Right hindlimb (tissue), 1 donor: ENCODE measurements at places on chromosomes 5 and 9.

GRCh38 chr5:98993512-98993911 is 64.7 kb upstream of the CHD1 start:
- no peak for DNase-seq

- no peak for DNase-seq
Measured at GRCh38 chr9:95515272-95516113, 1.3 kb downstream of the PTCH1 start.

- DNase-seq, result no peak
Measured at GRCh38 chr9:35322075-35322885, 160.5 kb downstream of the UNC13B start.

DNA sequence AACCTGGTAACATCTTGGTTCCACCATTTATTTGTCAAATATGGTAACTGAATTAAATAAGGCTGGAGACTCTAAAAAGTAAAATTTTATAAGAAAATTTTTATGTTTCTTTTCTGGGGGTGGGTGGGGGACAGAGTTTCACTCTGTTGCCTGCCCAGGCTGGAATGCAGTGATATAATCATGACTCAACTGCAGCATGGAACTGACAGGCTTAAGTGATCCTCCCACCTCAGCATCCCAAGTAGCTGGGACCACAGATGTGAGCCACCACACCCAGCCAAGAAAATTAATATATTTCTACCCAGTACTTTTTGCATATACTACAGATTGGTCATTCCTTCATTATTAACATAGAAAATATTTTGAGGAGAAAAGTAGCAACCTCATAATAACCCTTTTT is 216.9 kb downstream of the DEPDC1B start:
- DNase-seq, result no peak

GRCh38 chr9:135711391-135711790 is 9.4 kb downstream of the KCNT1 start:
- peak; percentile 65 for DNase-seq

DNA sequence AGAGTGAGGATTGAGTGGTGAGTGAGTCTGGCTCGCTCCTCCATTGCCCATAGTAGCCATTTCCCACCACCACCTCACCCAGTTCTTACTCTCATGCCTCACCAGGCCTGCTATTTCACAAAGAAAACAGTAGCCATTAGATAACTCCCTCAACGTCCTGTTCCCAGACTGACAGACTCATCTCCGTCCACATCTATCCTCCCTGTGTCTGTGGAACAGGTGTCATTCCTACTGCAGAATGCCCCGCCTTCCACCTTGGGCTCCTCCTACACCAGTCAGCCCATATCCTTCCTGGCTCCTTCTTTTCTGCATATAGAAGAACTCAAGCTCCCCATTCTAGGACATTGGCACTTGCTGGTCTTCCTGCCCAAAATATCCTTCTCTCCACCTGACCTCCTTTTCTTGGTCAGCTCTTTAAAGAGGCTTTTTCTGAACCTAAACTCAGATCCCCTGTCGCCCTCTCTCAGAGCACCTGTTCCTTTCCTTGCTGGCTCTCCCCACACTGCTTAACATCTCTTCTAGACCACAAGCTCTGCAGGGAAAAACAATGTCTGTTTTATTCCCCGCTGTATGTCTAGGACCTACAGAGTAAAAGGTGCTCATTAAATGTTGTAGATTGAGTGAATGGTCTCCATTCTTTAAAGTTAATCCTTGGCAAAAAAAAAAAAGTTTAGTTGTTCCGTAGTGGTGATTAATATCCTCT is 3.2 kb downstream of the TNFAIP8 start:
- no peak for DNase-seq

- no peak for DNase-seq
Measured at GRCh38 chr5:129057329-129057728, 37.2 kb upstream of the ISOC1 start.

GRCh38 chr5:35971186-35971877 is 19.9 kb downstream of the UGT3A1 start:
- DNase-seq, result no peak

DNA sequence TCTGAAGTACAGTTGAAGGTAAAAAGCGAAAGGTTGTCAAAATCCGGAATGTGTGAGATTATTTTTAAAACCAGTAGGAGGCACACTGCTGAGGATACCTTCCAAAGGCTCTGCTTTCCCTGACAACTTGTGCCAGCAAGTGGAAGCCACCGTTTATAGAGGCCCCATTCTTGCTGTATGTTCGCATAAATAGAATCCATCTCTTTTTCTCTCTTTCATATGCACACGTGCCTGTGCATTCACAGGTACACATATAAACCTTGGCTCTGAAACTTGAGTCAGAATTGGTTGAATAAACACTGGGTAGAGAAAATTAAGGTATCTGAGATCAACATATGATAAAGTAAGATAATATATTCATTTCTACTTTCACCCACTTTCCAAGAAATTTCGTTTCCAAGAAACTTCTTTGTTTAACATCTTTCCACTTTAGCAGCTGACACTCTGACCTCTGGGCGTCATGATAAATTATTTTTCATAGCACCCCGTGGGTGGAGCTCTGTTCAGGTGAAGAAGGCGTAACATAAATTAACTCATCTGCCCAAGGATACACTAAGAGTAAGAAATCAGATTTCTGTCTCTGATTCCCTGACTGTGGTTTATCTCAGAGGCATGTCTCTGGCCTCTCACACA is 63.7 kb upstream of the RICTOR start:
- DNase-seq, result no peak

DNA sequence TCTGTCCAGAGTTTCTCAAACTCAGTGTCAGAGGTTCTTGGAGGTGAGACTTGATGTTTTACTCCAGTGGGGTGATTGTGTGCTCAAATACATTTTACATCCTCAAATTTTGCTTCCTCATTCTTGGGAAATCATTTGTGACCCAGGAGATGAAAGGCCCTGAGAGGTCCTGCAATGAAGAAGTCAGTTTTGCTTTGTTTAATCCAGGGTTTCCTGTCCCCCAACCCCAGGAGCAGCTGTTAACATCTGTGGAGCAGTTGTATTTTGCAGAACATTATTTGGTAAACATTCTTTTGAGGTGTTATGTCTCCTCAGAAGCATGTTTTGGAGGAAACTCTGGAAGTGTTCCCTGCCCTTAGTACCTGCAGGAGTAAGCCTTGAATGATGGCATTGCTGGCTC is 59.8 kb downstream of the DAB2IP start:
- no peak for DNase-seq

GRCh38 chr5:56247592-56247991 is 14.5 kb upstream of the ANKRD55 start:
- peak; percentile 53 for DNase-seq

DNA sequence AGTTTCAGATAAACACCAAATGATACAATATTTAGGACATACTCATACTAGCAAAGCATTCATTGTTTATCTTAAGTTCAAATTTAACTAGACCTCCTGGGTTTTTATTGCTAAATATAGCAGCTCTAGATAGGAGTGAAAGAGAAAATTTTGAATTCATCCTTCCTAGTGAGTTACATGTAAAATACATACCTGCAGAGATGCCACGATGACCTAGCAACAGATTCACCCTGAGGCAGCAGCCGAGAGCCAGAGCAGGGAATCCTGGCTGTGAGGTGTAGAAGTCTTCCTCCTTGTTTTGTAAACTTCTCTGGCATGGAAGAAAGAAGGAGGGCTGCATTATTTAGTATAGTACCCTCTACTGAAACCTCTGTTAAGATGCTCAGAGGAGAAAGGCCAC is 25.9 kb upstream of the GABRP start:
- no peak for DNase-seq

GRCh38 chr5:74017786-74018211 is 391.8 kb downstream of the ARHGEF28 start:
- no peak for DNase-seq

- DNase-seq, result no peak
Measured at GRCh38 chr9:13268469-13268868, 11.0 kb downstream of the MPDZ start.

- no peak for DNase-seq
Measured at GRCh38 chr5:143207563-143208364, 195.7 kb downstream of the NR3C1 start.

GRCh38 chr5:157464519-157465171 is 4.6 kb downstream of the NIPAL4 start:
- no peak for DNase-seq

DNA sequence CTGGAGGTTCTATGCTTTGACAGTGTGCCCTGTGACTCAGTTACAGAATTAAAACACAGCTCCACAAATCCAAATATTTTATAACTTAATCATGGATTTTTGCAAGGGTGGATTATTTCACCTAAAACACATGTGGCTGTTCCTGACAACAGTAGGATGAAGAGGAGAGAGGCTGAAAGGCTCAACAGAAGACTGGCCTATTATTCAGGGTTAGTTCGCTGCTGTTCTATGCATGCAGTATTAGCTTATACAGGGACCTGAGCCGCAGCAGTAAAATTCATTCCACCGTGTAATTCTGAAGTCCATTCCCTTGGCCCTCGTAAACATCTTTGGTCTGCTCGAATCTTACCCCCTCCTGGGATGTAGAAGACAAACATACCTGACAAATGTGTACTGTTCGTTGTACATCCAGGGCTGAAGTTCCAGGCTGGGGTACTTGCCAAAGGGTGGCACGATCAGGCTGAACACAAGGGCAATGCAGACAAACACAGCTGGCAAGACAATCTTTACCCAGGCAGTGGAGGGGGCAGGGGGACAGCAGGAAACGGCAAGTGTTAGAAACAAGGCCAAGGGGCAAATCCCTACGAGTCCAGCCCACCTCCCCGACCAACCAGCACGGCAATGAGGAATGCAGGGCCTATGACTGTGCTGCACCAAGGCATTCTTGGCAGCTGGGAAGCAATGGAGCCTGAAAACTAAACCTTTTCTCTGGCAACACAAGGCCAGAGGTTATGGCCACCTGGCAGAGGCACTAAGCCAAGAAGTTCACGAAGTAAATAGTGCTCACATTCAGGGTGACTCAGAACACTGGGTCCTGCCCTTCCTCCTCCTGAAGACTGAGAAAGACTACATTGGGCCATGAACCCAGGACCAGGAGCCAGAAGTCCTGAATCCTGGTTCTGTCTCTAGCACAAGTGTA is 46.8 kb downstream of the NIPSNAP3B start:
- no peak for DNase-seq

GRCh38 chr9:71147368-71147767 is 25.9 kb upstream of the TRPM3 start:
- DNase-seq, result no peak

DNA sequence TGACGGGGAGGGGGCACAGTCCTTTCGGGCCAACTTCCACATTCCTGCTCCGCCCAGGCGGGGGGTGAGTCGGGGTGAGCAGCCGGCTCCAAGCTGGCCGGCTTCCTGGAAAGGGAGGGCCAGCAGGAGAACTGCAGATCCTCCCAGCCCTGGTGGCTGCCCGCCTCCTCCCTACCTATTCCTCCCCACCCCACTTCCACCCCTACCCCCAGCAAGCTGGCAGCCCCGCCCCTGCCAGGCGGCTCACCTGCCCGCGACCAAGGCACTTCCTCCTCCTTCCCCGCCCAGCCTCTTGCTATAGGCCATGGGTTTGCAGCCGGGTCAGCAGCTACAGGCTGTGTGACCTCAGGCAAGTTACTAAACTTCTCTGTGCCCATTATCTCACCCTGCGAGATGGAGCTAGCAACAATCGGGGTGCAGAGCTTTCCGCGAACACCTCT is 5.6 kb upstream of the IRF1 start:
- peak; percentile 92 for DNase-seq

DNA sequence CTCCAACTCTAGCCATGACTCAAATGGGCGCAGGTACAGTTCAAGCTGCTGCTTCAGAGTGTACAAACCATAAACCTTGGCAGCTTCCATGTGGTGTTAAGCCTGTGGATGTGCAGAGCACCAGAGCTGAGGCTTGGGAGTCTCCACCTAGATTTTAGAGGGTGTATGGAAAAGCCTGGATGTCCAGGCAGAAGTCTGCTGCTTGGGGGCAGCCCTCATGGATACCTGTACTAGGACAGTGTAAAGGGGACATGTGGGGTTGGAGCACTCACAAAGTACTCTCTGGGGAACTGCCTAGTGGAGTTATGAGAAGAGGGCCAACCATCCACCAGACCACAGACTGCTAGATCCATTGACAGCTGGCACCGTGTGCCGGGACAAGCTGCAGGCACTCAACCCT is 273.5 kb upstream of the ST8SIA4 start:
- no peak for DNase-seq

- DNase-seq, result peak; percentile 65
Measured at GRCh38 chr9:89634995-89635742, 30.4 kb downstream of the GADD45G start.

- DNase-seq, result no peak
Measured at GRCh38 chr9:4815381-4815956, 22.7 kb downstream of the RCL1 start.
